NCI-H774 (cell line): ENCODE measurements at places on chromosomes 2 and 18.

DNA sequence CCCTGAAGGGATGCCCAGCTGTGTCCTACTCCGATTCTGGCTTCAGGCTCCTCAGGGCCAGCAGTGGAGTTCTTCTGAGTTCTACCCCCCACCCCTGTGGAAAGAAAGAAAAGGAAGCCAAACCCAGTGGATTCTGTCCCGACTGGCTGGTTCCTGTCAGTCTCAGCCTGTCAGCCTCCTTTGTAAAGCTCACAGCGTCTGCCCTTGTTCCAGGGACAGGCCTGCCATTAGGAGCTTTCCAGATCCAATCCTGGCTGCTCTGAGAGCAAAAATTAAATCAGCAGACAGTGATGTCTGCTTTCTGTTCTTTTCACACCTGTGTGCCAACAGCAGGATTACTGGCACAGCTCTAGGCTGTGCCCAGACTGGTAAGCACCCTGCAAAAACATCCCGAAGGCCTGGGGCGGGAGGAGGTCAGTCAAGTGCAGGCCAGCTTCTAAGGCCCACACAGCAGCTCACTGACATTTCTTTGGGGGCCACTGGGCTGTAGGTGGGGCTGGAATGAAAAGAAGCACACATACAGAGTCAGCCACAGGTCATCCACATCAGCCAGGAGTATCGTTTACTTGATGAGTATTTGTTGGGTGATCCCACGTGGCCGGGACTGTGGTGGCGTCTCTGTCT is 69.1 kb downstream of the EHD3 start:
- DNase-seq, result no peak

DNA sequence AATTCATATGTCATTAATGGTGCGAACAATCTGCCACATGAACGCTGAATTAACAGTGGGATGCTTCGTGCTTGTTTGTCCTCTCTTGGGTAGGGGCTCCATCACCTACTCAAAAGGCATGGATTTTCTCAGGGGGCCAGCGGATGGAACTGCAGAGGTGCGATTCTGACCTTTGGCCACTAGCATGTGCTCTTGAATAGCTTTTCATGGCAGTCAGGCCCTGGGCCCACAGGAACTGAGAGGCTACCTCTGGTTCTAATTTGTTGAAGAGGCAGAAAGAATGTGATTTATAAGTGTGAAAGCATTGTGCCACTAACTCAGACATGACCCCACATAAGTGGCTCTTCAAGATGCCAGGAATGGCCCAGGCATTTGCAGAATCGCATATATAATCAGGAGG is 283.2 kb downstream of the INSIG2 start:
- no peak for DNase-seq

- peak; percentile 17 for DNase-seq
Observed at GRCh38 chr18:22559414-22560274, 141.9 kb upstream of the CTAGE1 start.

DNA sequence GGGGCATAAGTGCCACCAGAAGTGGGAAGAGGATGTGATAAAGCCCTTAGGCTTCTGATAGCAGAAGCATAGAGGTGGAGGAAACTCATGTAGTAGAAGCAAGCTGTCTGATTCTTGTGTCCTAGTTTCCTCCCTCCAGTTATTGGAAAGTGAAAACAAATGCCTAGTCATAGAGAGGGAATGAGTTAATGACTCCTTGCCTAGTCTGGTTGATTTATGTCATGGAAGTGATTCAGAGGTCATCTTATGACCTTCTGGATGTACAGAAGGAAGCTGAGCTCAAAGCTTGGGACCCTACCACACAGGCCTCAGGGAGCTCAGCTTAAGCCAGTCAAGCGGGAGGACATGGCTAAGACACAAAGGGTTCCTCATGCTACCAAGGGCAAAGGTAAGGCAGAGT is 232.2 kb downstream of the THSD7B start:
- DNase-seq, result no peak

DNA sequence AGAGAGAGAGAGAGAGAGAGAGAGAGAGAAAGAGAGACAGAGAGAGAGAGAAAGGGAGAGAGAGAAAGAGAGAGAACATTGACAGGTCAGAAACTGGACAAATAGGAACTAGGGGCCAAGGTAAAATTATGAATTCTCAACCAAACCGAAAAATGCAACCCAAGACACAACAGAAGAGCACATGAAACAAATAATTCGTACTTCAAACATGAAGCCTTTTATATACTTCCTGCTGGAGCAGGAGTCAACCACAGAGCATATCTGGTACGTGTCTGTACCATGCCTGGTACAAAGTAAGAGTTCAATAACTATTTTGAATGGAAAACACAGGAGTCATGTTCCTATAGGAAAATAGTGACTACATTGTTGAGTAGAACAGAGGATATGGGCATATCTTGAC is 6.5 kb upstream of the VPS54 start:
- no peak for DNase-seq

DNA sequence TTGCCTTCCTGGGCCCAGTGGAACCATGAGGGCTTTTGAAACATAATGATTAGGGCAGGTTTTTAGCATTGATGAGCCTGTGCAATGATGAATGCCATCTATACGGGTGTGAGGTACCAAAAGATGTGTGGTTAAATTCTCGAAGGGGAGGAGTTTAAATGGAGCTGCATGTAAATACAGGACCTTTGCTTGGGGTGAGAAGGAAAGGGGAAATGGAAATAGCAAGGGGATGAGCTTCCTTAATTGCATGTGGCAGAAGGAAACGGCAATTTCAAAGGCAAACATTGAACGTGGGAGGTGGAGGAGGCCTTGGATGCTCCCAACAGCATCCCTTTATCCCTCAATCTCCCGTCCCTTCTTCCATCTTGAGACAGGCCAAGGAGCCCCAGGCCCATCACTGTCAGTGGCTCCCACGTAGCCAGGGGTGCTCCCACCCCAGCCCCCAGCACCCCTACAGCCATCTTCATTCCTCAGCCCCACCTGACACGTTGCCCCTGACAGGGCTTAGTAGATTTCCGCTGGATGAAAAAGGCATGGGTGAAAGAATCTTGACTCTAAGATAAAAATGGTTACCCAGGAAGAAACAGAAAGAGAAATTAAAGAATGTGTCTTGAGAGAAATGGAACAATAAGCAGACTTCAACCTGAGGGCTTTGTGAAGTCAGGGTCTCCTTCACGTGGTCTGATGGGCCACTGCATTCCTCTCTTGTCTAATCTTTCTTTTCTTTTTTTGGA is 32.5 kb downstream of the INPP5D start:
- no peak for DNase-seq

DNA sequence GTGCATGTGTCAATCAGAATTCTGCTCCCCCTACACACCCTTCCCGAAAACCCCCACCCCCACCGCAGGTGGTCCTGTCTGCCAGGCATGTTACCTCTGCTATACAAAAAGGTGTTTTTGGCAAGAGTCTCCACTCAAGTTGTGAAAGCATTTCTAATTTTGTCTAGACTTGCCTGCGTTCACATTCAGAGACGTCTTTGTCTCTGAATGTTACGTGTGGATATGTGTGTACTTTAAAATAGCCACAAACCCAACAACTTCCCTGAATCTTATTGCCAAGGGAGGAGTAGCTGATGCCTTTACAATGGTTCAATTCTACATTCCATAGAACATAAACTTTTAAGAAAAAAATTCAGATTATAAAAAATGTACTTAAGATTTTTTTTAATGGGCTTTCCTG is 66.6 kb downstream of the ITGA4 start:
- no peak for DNase-seq

- DNase-seq, result no peak
Observed at GRCh38 chr2:241968417-241968816, 98.9 kb downstream of the RTP5 start.

- no peak for DNase-seq
Observed at GRCh38 chr2:72413716-72414115, 266.1 kb upstream of the CYP26B1 start.

- DNase-seq, result no peak
Observed at GRCh38 chr2:65383541-65384488, 48.6 kb downstream of the SPRED2 start.
